ENCODE measurements at places on chromosomes 5 and 9. TPM values are rescaled to one million over a fixed set of nuclear protein-coding genes. Genes with fewer than 3 reads are reported as not detected.

CLIC3 gene
- total RNA-seq = 442 TPM

SPATA31D4 gene
- not detected for total RNA-seq

C9orf153 gene
- not detected for total RNA-seq

PCDHA5 gene
- 0.15 TPM for total RNA-seq

SLC45A2 gene
- not detected for total RNA-seq

- no peak for DNase-seq
Measured at GRCh38 chr9:112860451-112860850, 30.2 kb downstream of the SLC46A2 start.

DNA sequence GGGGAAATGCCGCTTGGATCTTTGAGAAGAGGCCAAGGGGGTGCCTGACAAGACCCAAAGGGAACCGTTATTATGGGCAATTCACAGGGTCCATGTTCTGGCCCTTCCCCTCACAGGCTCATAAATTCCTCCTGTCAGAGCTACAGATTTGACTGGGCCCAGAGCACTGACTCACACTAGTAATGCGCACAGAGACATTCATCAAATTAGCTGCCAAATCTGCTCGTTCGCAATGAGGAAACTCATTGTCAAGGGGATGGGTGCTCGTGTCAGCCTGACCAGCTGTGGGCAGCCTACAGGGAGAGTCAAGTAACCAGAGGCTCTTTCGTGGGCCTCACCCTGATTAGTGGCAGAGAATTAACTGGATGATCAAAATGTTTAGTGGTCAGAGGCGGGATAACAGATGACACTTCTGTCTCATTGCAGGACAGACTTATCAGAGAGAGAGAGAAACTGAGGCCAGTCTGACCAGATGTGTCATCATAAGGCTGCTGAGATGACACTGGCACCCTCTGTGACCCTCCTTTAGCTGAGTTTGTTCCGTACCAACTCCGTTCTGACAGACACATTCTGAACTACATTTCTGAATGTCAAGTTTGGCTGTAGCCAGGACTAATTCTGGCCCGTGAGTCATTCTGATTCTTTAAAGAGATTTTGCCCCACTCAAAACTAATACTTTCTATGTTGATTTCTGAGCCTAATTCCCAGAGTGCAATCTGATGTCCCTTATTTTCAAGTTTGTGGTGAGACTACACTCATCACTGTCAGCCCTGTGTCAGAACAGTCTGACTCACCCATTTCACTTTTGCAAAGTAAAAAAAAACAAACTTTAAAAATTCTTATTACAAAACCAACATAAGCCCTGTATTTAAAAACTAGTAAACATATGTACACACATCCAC is 377.1 kb downstream of the ACTL7B start:
- DNase-seq = no peak

DNA sequence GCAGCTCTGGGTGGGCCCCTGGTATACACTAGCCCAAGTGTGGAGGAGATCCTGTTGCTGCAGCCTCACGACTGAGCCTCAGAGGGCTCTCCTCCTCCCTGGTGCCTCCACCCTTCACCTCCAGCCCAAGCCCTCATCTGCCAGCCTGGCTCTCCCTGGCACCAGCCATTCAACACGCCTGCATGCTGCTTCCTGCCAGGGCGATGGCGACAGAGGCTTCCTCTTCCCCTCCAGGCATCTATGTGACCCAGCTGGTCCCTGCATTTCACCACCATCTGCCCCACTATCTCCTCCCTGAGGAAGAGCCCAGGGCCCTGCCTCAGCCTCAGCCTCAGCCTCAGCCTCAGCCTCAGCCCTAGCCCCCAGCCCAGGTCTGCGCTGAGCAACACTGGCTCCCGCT is 54.8 kb upstream of the ANGPTL2 start:
- DNase-seq = no peak

GRCh38 chr5:73686912-73687311 is 60.9 kb downstream of the ARHGEF28 start:
- no peak for DNase-seq

DNA sequence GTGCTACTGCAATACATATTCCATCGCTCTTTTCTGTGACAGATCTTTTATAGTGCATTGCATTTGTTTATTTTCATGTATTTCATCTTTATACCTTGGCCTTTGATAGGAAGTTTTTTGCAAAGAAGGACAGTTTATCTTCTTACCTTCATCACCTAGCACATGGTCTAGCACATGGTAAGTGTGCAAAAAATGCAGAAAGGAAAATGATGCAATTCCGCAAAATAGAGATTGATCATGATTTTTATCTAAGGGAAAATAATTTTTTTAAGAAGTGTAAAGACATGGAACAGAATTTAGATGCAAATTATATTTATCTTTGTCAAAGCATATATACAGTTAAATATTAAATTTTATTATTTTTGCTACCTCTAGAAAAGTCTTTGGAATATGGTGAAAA is 19.2 kb upstream of the NIM1K start:
- no peak for DNase-seq

- no peak for DNase-seq
Measured at GRCh38 chr5:15717001-15717400, 217.0 kb downstream of the FBXL7 start.

DNA sequence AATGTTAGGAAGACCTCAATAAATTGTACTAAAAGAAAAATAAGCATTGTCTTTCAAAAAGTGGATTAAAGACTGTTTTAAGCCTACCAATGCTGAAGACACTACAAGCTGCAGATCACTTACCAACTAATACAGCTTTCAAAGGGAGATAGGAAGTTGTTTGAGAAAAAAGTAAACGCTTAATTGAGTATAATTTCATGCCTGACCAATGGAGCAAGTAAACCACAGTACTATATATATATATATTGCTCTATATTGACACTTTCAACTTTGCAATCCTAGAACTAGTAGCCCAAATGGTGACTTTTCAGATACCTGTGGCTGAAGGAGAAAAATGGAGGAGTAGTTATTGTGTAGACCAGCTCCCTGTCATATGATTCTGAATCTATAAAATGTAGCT is 85.7 kb downstream of the FREM1 start:
- no peak for DNase-seq

DNA sequence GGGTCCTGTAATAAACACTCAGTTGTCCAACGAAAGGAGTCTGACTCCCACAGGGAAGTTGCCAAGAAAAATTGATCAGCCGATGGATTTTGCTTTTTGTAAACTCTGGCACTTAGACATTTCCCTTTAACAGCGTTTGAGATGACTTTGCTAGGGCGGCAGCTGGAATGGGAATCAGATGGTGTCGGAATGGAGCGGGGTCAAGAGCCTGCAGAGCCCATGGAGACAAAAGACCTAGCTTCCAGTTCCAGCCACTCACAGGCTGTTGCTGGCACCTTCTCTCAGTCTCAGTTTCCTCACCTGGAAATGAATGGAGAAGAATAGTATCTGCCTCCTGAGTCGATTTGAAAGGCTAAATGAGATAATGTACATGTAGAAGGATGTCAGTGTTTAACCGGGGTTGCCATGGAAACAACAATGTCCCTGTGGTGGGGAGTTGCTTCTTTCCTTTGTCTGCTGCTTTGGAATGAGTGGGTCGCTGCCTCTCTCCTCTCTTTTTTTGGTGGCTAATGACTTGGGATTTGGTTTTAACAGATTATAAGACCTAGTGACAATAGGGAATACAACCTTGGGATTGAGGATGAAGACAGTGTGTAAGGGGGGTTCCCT is 137.4 kb downstream of the GAS1 start:
- DNase-seq = no peak

All from esophagus squamous epithelium (tissue), 5 donors.